ENCODE measurements at places on chromosomes 1 and 21.

DNA sequence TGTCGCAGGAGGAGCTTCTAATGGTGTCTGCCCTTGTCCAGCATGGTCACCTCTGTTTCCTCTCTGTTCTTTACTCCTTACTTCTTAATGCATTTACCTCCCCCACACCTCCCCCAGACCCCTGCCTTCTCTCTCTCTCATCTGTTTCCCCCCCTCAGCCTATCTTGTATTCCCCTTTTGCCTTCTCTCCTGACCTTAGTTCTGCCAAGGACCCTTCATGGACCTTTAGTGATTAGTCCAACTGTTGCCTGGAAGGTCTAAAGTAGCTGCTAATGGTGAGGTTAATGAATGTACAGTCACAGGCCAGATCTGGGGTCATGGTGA lies 42.3 kb upstream of the PPP2R5A start:
- no peak for DNase-seq

DNA sequence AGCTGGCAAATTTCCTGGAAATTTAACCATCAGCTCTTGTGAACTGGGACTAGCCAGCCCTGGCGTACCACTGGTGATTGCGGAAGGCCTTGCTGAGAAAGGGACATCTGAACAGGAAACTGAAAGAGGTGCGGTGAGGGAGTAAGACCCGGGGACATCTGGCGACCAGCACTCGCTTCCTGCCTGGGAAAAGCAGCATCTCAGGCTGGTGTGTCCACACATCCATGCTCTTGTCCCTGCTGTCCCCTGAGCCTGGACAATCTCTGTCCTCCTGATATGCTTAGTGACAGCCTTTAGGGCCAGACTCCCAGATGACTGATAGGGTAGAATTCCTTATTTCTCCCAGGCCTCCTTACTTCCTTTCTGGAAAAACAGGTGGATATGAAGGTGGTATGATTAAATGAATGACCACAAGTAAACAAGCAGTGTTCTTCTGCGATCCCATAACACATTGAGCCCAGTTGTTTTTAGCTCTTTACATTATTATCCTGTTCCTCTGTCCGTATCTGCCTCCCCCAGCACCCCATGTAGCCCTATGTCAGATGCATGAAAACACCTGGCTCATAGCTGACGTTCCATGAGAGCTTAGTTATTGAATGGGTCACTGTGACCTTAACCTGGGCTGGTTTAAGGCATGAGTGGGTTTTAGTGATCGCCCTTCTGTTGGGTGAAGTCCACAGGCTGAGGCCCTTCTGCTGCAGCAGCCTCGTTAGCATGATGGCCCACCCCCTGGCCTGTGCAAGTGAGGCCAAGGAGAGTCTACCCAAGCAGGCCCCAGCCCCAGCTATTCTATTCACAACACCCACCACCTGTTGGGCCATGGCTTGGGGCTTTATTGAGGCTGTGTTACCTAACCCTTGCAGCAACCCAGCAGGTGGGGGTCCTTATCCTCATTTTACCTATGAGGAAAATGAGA lies 76.1 kb upstream of the GADD45A start:
- DNase-seq = no peak

- peak; percentile 60 for DNase-seq
Observed at GRCh38 chr1:24186993-24187790, at the start of gene IFNLR1. Gene IFNLR1, minus strand, starts transcription at chr1:24187289. Its CDS starts 41 bp downstream, at chr1:24187248.

- no peak for DNase-seq
Observed at GRCh38 chr1:165847486-165847885, 20.1 kb downstream of the UCK2 start.

DNA sequence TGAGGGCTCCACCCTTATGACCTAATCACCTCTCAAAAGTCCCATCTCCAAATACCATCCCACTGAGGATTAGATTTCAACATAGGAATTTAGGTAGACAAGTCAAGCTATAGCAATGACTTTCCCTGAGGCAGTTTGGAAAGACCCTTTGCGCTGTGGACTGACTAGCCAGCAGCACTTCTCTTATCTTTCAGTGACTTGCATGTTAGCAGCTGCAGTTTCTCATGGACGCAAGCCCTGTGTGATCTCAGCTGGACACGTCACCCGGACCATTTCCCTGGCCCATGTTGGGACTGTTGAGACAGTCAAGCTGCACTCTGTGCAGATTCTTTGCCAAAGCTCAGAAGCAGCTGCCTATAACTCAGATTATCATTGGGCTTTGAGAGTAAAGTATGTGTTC lies 408.1 kb upstream of the USP24 start:
- DNase-seq = no peak

GRCh38 chr1:81340239-81340638 lies 460.5 kb upstream of the ADGRL2 start:
- no peak for DNase-seq

GRCh38 chr1:27598902-27599528 lies 4.9 kb downstream of the AHDC1 start:
- peak; percentile 89 for DNase-seq

GRCh38 chr1:177425199-177425598 lies 254.4 kb downstream of the BRINP2 start:
- no peak for DNase-seq

Data from hepatic stellate cell (primary cell).